ENCODE measurements at places on chromosomes 5 and 9. TPM values are rescaled to one million over a fixed set of nuclear protein-coding genes. Genes with fewer than 3 reads are reported as not detected.

DNA sequence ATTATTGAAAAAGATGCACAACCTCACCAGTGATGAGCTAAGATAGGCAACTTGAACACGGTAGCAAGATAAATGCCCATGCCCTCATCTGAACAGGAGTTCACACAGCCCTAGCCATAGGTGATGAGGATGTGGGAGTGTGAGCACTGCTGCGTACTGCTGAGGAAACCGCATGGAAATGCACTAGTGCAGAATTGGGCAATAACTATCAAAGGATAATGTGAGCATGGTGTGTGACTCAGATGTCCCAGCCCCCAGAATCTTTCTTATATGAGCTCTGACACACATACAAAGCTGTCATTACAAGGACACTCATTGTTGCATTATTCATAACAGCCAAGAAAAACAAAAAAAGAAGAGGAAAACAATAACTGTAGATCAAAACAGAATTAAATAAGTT lies 521.2 kb downstream of the IRX1 start:
- H3K4me3 ChIP-seq = no peak overlapping the region
- no peak overlapping the region for H3K27ac ChIP-seq
- no peaks in the 10 kb centered on the region for H3K27me3 ChIP-seq

GRCh38 chr5:170849374-170849773 lies 12.4 kb upstream of the RANBP17 start:
- no peaks in the 10 kb centered on the region for H3K27me3 ChIP-seq
- H3K36me3 ChIP-seq = no peaks in the 10 kb centered on the region
- DNase-seq = no peak
- no peaks in the 10 kb centered on the region for H3K4me1 ChIP-seq

GRCh38 chr9:132885720-132886333 lies 7.1 kb downstream of the SPACA9 start:
- no peak for DNase-seq
- peaks cover 2% of the 10 kb centered on the region for H3K27me3 ChIP-seq
- H3K27ac ChIP-seq = no peak overlapping the region
- H3K36me3 ChIP-seq = no peaks in the 10 kb centered on the region
- H3K4me3 ChIP-seq = no peak overlapping the region

DNA sequence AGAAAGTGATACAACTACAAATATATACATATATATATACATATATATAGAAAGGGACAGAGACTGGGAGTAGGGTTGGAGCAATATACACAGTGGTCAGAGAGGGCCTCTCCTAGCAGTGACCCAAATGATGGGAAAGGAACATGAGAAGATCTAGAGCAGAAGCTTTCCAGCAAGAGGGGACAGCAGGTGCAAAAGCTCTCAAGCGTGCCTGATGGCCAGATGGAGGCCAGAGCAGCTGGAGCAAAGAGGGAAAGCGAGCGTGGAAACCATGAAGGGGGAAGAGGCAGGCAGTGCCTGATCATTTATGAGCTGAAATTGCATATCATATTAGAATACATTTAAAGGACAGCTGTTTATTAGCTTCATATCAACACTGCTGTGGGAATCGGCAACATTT lies 7.6 kb upstream of the GRPEL2 start:
- no peak for DNase-seq
- no peak overlapping the region for H3K4me3 ChIP-seq
- no peaks in the 10 kb centered on the region for H3K36me3 ChIP-seq
- no peaks in the 10 kb centered on the region for H3K4me1 ChIP-seq

GRCh38 chr5:170228762-170229435 lies 3.9 kb upstream of the C5orf58 start:
- no peak overlapping the region for H3K27ac ChIP-seq
- H3K27me3 ChIP-seq = no peaks in the 10 kb centered on the region
- DNase-seq = no peak
- no peaks in the 10 kb centered on the region for H3K36me3 ChIP-seq

DNA sequence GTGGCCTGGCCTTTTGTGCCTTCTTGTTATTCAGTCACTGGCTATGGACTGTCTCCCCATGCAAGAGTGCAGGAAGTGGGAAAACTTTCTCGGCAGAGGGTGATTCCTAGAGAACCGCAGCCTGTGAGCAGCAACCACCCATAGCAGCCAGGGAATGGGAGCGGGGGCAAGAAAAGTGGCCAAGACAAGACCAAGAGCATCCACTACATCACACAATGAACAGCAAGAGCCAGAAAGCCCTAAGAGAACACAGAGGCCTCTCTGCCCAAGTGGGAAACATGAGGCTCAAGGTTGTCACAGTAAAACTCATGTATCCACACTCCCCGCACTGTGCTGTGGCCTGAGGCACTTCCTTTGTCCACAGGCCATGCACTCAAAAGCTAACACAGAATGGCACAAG lies 129.1 kb upstream of the FSTL4 start:
- DNase-seq = no peak
- no peak overlapping the region for H3K4me3 ChIP-seq
- no peaks in the 10 kb centered on the region for H3K27me3 ChIP-seq
- no peaks in the 10 kb centered on the region for H3K36me3 ChIP-seq

Gene DOCK2
- total RNA-seq = 192 TPM

Gene RIMOC1
- 24.6 TPM for total RNA-seq
